ENCODE measurements at places on chromosomes 4 and X. TPM values are rescaled to one million over a fixed set of nuclear protein-coding genes. Genes with fewer than 3 reads are reported as not detected.

MBTPS2 gene
- 12.1 TPM for total RNA-seq

ASB12 gene
- not detected for total RNA-seq

ART3 gene
- total RNA-seq: not detected

SSX2B gene
- not detected for total RNA-seq

PRR32 gene
- not detected for total RNA-seq

COL4A5 gene
- 39.7 TPM for total RNA-seq

CENPC gene
- total RNA-seq: 6.9 TPM

FGB gene
- total RNA-seq: not detected

FAM9B gene
- total RNA-seq: not detected

CT45A7 gene
- total RNA-seq: not detected

ETDA gene
- not detected for total RNA-seq

PF4V1 gene
- total RNA-seq: 2.6 TPM

ITGB1BP2 gene
- total RNA-seq: 0.24 TPM

FHDC1 gene
- 0.06 TPM for total RNA-seq

CHM gene
- total RNA-seq: 10.3 TPM

KCNIP4 gene
- total RNA-seq: not detected

SMARCA5 gene
- 26.6 TPM for total RNA-seq

CCNB3 gene
- 0.20 TPM for total RNA-seq

RPL39 gene
- 6,868 TPM for total RNA-seq

JAKMIP1 gene
- not detected for total RNA-seq

ATP1B4 gene
- not detected for total RNA-seq

PGAM4 gene
- total RNA-seq: not detected

RGN gene
- total RNA-seq: 0.15 TPM

SPON2 gene
- total RNA-seq: 255 TPM

SPANXN1 gene
- total RNA-seq: not detected

KANTR gene
- total RNA-seq: 4.8 TPM

ZMAT1 gene
- total RNA-seq: 0.12 TPM

NAA15 gene
- total RNA-seq: 20.5 TPM

ARX gene
- total RNA-seq: not detected

SPANXB1 gene
- not detected for total RNA-seq

IL15 gene
- total RNA-seq: 1.8 TPM

All from cardiac ventricle fibroblast (primary cell).